ENCODE measurements at places on chromosomes 16 and 17. TPM values are rescaled to one million over a fixed set of nuclear protein-coding genes. Genes with fewer than 3 reads are reported as not detected.

Gene PYDC1
- total RNA-seq = not detected

Gene NPIPA3
- 3.5 TPM for total RNA-seq

Gene CACNG5
- 0.54 TPM for total RNA-seq

- H3K4me1 ChIP-seq = no peaks in the 10 kb centered on the region
- DNase-seq = no peak
- no peaks in the 10 kb centered on the region for H3K27me3 ChIP-seq
Observed at GRCh38 chr17:33680472-33680871, 387.4 kb upstream of the ASIC2 start.

- no peak for DNase-seq
- no peaks in the 10 kb centered on the region for H3K36me3 ChIP-seq
- no peak overlapping the region for H3K4me3 ChIP-seq
- H3K27ac ChIP-seq = no peak overlapping the region
- H3K4me1 ChIP-seq = peaks cover 45% of the 10 kb centered on the region
Observed at GRCh38 chr16:68739964-68740627, 3.0 kb downstream of the CDH1 start.

DNA sequence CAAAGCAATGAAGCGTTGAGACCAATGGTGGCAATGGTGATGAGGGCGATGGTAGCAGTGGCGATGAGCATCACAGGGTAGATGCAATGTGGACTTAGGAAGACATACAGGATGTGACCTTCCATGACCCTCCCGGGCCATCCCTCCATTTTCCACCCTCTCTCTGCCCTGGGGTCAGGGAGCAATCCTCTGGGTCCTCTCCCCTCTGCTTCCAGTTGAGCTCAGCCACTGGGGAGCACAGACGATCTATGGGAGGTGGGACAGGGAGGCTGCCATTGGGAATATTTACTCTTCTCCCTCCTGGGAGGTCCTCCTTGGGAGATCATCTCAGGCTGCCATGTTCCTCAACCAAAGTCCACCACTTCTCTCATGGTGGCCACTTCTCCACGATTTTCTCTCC lies 260.7 kb upstream of the FOXF1 start:
- no peak for DNase-seq
- no peak overlapping the region for H3K4me3 ChIP-seq

DNA sequence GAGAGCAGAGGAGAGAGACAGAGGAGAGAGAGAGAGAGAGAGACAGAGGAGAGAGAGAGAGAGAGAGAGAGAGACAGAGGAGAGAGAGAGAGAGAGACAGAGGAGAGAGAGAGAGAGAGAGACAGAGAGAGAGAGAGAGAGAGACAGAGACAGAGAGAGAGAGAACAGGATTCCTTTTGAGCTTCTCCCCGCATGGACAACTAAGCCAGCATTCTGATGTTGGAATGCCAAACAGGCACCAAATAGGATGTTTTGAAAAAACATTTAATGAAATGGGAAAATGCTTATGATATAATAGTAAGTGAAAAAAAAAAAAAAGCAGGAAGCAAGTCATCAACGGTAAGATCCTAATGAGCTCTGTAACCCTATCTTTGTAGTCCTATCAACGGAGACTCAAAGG lies 60.7 kb downstream of the ARSG start:
- no peak overlapping the region for H3K27ac ChIP-seq
- no peak overlapping the region for H3K4me3 ChIP-seq
- H3K27me3 ChIP-seq = no peaks in the 10 kb centered on the region
- peaks cover 84% of the 10 kb centered on the region for H3K4me1 ChIP-seq
- no peak for DNase-seq
- no peaks in the 10 kb centered on the region for H3K36me3 ChIP-seq

GRCh38 chr17:12644623-12645022 lies 21.1 kb upstream of the MYOCD start:
- no peaks in the 10 kb centered on the region for H3K4me1 ChIP-seq
- no peak overlapping the region for H3K27ac ChIP-seq
- no peaks in the 10 kb centered on the region for H3K27me3 ChIP-seq
- DNase-seq = no peak

DNA sequence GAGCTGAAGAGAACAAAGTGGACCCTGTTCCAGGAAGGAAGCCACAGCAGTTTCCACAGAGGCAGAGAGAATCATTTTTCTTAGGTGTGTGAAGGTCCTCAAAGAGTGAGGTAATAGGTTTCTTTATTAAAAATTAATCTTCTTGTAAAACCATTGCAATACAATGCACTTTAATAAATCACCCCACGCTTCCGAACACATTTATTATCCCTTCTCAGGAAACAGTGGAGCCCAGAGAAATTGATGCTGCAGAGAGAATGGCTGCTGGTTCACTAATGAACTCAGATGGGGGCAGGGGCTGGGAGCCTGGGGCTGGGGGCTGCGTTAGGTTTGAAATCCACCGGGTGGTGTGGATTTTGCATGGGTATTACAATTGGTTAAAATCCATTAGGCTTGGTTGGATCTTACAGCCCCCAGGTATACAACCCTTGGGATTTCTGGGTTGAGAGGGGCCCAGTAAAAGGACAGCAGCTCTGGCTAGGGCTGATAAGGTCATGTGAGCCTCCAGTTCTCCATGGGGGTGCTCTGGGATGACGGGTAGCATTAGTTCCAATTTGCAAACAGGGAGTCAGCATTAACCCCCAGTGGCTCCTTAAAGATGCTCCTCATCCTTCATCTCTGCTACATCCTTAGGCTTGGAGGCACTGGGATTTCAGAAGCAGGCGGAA lies 718.1 kb upstream of the EEF2KMT start:
- no peak overlapping the region for H3K27ac ChIP-seq
- no peaks in the 10 kb centered on the region for H3K4me1 ChIP-seq
- DNase-seq = no peak
